ENCODE measurements at places on chromosomes 11 and 22. TPM values are rescaled to one million over a fixed set of nuclear protein-coding genes. Genes with fewer than 3 reads are reported as not detected.

Gene SEZ6L
- 0.92 TPM for total RNA-seq

Gene P2RX6
- 19.3 TPM for total RNA-seq

Gene GAL3ST3
- not detected for total RNA-seq

Gene INS
- total RNA-seq = not detected

Gene UPK3A
- total RNA-seq = not detected

Gene HARBI1
- 1.0 TPM for total RNA-seq

Gene CD81
- 377 TPM for total RNA-seq

Gene OR8D4
- total RNA-seq = 0.21 TPM

Gene RFPL2
- total RNA-seq = not detected

Gene POU2AF2
- total RNA-seq = 0.41 TPM

Gene LRRC56
- total RNA-seq = 2.1 TPM

Gene DCHS1
- total RNA-seq = 64.6 TPM

Gene KCTD14
- 2.9 TPM for total RNA-seq

Gene TRIM51
- not detected for total RNA-seq

Gene TST
- 28.3 TPM for total RNA-seq

Gene SCGB1A1
- not detected for total RNA-seq

Gene PGA5
- not detected for total RNA-seq

Gene ACRV1
- not detected for total RNA-seq

Gene FBLN1
- 115 TPM for total RNA-seq

Gene CYTH4
- total RNA-seq = 20.5 TPM

Gene MMP1
- 4.3 TPM for total RNA-seq

Gene IL18
- 5.2 TPM for total RNA-seq

Gene GPR152
- total RNA-seq = not detected

Gene SYT8
- total RNA-seq = 16.2 TPM

Gene RTN4R
- 7.1 TPM for total RNA-seq

Gene TNKS1BP1
- 112 TPM for total RNA-seq

Gene CCDC87
- 0.10 TPM for total RNA-seq
